ENCODE measurements at places on chromosomes 1 and 21.

DNA sequence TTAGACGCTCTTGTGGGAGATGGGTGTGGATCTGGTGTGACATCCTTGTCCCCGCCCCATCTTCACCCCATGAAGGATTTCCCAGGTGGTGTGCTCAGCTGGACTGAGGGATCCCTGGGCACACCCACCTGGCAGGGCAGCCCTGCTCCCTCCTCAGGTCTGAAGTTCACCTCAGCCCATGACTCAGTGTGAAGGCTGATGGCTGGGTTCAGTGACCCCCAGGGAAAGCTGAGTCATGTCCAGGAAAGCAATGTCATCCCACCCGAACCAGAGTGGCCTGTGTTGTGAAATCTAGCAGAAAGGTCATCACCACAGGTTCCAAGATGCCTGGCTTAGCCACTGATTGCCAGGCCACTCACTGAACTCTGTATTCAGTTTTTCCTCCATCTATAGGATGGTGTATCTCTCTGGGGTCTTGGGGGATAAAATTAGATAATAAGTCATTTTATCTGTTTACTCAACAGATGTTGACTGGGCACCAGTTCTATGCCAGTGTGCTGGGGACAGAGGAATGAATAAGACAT, 97.7 kb upstream of the JUN start:
- no peak for DNase-seq

DNA sequence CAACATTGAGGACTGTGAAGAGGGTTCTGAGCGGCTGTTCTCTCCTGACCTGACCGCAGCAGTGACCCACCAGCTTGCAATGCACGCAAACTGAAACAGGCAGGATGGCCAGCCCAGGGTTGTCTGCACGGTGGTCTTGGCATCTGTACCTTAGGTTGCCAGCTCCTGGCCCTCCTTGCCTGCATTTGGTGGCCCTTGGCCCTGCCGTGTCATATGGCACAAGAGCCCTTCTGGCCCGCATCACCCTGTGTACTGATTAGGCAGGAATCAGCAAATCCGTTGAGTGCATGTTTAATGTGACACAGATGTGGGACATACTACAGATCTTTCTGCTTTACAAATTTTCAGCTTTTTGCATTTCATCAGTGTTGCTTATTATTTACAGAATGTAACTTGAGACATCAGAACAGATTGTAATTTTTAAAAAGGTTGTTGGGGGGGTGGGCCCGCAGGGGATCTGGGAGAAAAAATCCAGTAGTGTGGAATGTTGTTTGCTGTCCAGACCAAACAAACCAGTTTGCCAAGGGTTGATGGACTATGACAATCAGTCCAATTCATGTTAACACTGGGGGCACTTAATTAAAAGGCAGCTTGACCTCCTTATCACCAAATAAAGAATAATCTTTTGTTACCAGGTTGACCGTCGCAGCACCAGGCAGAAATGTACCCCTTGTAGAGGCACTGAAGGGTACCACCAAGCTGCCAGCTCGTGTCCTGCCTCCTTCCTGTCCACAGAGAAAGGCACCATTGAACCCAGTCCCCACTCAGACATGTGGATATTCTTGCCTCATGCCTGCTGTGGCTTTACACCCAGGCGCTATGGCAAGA, 132.6 kb downstream of the DHRS3 start:
- no peak for DNase-seq

DNA sequence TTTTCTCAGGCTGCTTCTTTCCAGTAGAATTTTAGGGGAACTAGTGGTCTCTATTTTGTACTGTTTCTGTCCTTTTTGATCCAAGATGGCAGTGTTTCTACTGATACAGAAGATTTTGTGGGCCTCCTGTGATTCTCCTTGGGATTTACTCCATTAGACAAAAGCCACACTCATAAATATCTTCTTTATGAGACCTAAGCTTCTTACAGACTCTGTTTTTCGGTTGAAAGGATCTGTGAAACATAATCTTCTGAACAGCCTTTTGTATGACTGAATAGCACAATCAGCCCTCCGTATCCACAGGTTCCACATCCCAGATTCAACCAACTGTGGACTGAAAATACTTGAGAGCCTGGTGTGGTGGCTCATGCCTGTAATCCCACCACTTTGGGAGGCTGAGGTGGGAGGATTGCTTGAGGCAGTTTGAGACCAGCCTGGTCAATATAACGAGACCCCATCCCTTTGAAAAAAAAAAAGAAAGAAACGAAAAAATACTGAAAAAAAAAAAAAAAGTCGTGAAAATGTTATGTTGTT, 10.8 kb upstream of the PSMD4 start:
- DNase-seq, result no peak

DNA sequence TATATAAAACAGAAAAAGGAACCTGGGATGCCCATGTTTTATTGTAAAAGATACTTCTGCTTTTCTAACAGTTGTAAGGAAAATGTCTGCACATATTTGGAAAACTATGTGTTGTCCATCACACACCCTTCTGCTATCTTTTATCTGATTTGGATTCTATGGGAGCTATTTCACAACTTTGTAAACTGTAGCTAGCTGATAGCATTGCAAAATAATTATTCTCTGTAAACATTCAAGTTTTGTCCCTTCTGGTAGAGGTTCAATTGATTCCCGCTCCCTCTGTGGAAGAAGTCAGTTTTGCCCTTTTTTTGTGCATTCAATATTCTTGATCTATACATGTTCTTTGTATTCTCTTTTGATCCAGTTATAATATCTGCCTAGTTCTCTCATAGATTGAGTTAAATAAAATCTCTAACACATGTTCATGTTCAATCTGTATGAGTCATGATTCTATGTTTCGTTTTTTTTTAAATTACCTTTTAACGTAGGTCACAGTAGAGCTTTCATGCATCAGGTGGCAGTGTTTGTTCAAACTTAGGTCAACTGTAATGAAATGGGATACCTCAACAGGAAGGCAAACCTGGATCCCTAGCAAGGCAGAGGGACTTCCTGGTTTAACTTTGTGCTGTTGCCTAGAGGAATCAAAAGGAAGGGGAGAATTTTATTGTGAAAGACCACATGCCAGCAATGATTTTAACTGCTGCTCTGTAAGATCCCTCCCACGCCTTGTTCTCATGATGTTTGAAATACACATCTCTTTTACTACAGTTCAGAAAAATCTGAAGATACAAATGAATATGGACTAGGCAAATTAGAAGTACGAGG, 26.0 kb upstream of the BCL9 start:
- DNase-seq, result no peak

DNA sequence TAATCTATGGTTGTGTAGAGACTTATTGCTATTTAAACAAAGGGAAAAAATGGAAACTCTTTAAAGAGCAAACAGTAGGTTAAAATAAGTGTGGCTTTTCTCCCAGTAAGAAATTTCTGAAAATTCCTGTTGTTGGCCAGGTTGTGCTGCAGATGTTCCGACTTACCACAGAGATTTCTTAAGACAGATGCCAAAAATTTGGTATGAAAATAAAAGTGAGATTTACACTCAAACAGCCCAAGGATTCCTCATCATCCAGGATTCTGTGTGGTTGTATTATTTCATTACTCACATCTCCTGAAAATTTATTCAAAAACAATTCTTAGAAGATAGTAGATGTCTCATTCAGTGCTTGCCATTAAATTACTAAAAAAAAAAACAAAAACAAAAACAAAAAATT, 296.7 kb upstream of the PTBP2 start:
- DNase-seq, result no peak

DNA sequence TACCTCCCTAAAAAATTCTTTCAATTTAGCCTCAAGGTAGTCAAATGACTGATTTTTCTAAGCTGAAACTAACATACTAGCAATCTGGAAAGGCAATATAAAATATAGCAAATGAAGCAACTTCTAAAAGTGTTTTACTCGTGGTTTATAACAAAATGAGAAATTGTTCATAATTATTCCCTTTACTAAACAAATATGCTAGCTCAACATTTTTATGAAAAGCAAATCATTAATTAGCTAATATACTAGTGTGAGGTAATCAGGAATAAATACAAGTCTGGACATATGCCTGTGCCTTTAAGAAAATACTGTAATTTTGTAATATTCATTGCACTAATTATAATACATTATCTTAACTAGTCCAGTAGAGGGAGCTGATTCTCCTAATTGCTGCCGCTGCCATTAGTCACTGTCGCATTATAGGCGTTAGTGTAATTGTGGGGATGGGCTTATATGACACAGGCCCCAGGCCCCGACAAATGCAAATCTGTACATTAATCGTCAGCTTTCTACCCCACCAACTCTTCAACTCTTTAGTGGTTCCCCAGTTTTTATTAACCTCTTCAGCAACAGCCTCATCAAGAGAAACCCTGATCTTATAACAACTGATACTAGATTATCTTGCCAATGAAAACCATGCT, 160.9 kb downstream of the GABPA start:
- no peak for DNase-seq

Data from stimulated activated CD4-positive, alpha-beta T cell treated with anti-CD3 and anti-CD28 coated beads, TNF-alpha, amount 100 ng/mL, for 48 hours (primary cell).